Stimulated activated CD8-positive, alpha-beta memory T cell treated with anti-CD3 and anti-CD28 coated beads, Interleukin-4, amount 100 ng/mL, for 4 hours (primary cell): ENCODE measurements at places on chromosomes 5 and 9.

DNA sequence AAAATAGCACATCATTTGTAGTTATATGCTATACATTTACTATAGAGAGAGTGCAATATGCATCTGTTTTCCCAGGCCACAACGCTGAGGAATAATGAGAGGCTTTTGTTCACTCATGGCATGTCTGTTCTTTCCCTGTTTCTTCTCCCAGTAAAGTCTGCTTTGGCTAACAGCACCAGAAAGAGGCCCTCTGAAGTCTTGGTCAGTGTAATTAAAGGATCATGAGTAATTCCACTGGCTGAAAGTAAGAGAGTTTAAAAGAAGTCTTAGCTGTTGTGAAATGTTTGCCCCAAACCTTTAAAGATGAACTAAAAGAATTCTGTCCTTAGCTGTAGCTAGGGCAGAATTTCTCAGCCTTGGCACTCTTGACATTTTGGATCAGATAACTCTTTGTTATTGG is 228.8 kb downstream of the TLE4 start:
- DNase-seq: no peak

GRCh38 chr5:14962604-14963003 is 91.0 kb upstream of the ANKH start:
- no peak for DNase-seq

GRCh38 chr9:108951578-108951977 is 17.4 kb downstream of the ABITRAM start:
- DNase-seq: no peak

DNA sequence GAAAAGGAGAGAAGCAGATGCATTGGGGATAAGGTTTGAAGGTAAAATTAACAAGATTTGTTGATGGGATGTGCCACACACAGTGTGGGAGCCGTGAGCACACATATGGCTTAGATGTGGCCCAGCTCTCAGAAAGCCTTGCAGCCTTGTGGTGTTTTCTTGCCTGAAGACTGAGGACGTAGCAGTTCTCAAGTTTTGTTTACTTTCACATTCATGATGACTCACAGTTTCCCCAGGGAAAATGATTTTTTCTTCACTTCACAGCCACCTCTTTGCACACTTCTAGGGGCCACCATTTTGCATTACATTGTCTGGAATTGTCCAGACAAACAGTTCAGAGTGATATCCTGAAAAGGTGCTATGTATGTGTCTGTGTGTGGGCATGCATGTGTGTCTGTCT is 126.2 kb downstream of the BASP1 start:
- DNase-seq: no peak

DNA sequence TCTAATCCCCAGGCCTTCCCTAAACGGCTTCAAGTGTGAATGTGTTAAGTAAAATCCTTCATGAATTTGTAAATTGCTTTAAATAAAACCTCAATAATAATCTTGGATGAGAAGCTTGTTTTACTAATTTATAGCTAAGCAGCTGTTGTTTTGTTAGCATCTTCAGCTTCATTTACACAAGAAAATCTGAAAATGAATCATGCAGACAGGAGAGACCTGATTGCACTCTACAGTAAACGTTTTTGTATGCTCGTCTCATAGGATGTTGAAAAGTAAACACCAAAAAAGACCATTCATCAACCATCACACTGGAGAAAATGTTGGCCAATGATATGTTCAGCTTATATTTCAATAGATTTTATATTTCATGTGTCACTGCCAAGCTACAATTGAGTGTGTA is 40.4 kb upstream of the MAP3K1 start:
- DNase-seq: no peak

DNA sequence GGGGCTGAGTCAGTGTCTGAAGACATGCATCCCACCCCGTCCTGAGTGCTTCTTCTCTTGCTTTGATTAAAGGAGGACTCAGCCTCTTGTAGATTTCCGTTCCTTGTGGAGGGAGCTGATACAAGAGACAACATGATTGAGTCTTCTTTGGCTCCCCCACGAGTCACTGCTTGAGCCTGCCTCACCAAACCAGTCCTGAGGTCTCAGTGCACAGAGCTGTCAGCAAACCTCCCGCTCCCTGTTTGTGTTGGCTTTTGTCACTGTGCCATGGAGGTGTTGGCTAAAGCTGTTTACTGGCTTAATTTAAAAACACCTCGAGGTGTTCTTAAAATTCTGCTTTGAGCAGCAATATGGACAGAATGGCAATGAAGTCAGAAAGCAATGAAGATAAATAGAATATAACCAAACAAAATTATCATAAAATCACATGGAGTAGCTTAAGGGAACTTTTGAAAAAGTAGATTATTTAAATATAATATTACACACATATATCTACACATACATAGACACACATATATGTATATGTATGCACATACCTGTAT is 234.1 kb upstream of the ANKRD55 start:
- DNase-seq: no peak

GRCh38 chr5:174272671-174273070 is 227.2 kb downstream of the NSG2 start:
- no peak for DNase-seq

DNA sequence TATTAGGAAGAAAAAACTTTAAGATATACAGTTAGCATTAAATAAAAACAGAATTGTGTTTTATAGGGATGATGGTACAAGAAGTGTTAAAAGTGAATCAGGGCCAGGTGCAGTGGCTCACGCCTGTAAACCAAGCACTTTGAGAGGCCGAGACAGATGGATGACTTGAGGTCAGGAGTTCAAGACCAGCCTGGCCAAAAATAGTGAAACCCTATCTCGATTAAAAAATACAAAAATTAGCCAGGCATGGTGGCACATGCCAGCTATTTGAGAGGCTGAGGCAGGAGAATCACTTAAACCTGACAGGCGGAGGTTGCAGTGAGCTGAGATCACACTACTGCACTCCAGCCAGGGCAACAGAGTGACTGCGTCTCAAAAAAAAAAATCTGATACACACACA is 282.9 kb upstream of the ATP10B start:
- DNase-seq: no peak

- no peak for DNase-seq
These were observed 286.7 kb upstream of the KLF9 start for GRCh38 chr9:70701163-70701562.

DNA sequence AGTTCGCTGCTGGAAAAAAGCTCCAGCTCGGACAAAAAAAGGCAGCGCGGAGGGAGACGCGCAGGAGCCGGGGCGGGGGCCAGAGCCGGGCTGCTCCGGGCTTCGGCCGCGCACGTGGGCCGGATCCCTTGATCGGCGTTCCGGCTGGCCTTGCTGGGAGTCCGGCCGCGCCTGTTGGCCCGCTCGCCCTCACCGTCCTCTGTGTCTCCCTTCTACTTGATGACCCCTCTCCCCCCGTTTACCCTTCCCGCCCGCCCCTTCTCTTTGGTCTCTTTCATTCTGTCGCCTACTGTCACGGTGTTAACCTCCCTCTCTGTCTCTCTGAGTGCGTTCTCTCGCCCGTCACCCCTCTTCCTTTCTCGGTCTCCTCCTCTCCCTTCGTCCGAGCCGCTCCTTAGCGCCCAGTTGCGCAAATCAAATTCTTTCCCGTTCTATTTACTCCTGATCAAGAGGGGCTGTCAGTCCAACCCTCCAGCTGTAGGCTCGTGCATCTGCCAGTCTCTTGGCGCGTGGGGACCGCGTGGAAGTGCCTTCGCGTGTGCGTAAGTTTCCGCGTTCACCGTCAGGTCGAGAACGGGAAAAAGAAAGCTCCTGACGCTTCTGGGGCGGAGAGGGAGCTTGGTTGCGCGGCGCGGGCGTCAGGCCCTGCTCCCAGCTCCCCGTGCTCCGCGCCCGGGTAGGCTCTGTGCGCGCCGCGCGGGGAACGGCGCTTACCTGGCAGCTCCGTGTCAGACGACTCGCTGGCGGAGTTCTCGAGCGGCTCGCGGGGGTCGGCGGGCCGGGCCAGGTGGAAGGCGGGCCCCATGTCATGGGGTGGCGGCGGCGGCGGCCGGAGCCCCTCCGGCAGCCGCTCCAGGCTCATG is 798 bp downstream of the PITX1 start:
- no peak for DNase-seq

DNA sequence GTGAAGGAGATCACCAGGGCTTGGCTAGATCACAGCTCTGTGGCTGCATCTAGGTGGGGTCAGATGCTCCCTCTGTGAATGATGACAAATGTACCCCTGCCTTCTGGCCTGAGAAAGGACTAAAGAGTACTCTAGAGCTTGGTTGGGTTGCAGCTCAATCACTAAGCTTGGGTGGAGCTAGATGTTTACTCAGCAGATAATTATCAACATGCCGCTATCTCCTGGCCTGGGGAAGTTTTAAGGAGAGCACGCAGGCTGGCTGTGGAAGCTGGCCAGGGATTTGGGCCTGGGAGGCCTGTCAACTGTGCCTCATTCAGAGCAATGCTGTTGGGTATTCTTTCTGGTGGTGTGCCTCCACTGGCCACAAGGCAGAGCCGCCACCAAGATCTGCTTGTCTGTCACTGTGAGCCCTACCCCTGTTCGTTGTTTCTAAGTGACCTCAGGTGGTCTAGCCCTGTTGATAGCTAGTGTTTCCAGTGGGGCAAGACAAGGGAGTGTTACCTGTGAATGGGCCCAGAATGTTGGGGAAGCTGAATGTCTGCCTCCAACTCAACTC is 181.7 kb downstream of the ADGRV1 start:
- DNase-seq: no peak

DNA sequence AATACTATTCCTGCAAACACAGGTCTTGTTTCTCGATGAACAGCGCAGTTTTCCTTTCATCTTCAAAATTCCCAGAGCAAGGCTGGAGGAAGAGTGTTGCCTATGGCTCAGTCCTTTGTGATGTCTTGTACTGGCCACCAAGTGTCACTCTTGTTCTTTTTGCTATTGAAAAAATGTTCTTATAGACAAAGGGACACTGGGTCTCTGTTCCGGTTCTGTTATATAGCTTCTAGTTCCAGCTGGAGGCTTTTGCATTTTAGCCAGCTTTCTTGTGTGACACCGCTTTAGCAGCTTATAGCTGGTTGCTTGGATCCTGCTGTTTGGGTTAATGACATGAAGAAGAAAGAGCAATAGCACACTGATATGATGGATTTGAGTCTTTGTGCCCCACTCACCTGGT is 343.7 kb upstream of the KCNN2 start:
- DNase-seq: no peak
